ENCODE measurements at places on chromosomes 5 and 9. TPM values are rescaled to one million over a fixed set of nuclear protein-coding genes. Genes with fewer than 3 reads are reported as not detected.

Gene WNT8A
- total RNA-seq: not detected

Gene P4HA2
- 109 TPM for total RNA-seq

Gene PCDHB9
- 0.45 TPM for total RNA-seq

Gene NTRK2
- total RNA-seq: 8.8 TPM

Gene CCNI2
- total RNA-seq: 0.92 TPM

Gene HABP4
- 0.58 TPM for total RNA-seq

Gene FCN2
- total RNA-seq: not detected

Gene EGFLAM
- total RNA-seq: not detected

Gene IL4
- not detected for total RNA-seq

Gene SLC45A2
- not detected for total RNA-seq

Gene CHSY3
- 2.5 TPM for total RNA-seq

Gene FOXD4L4
- not detected for total RNA-seq

Gene PLPP1
- 175 TPM for total RNA-seq

Gene HACD4
- total RNA-seq: 5.9 TPM

Gene ZCCHC9
- 55.4 TPM for total RNA-seq

Gene UGT3A2
- not detected for total RNA-seq

Gene CCNJL
- total RNA-seq: 1.4 TPM

Gene NUTM2F
- not detected for total RNA-seq

Gene ACTL7A
- total RNA-seq: not detected

Gene LOX
- 8.2 TPM for total RNA-seq

Gene PRDM12
- not detected for total RNA-seq

All from stomach (tissue), 19 donors.